ENCODE measurements at places on chromosomes 3 and 15.

- DNase-seq: no peak
Measured at GRCh38 chr3:93843981-93844380, 129.7 kb downstream of the PROS1 start.

- DNase-seq: no peak
Measured at GRCh38 chr15:66849746-66850077, 147.7 kb downstream of the SMAD6 start.

- DNase-seq: no peak
Measured at GRCh38 chr3:194003114-194004057, 132.6 kb upstream of the HES1 start.

DNA sequence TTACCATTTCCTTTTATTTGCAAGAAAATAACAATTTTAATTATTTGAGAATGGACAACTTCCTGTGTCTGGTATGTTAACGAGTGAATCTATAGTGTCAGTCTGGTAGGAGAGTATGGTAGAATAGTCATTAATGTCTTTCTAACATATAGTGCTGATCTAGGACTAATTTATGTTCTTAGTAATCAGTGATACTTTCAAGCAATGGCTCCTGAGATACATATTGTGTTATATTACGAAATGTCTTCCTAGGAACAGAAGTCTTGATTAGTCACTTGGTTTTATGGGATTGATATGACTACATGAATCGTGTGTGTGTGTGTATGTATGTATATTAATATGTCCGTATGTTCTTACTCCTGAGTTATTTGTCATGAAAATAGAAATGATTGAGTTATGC, 66.6 kb upstream of the PAQR5 start:
- no peak for DNase-seq

DNA sequence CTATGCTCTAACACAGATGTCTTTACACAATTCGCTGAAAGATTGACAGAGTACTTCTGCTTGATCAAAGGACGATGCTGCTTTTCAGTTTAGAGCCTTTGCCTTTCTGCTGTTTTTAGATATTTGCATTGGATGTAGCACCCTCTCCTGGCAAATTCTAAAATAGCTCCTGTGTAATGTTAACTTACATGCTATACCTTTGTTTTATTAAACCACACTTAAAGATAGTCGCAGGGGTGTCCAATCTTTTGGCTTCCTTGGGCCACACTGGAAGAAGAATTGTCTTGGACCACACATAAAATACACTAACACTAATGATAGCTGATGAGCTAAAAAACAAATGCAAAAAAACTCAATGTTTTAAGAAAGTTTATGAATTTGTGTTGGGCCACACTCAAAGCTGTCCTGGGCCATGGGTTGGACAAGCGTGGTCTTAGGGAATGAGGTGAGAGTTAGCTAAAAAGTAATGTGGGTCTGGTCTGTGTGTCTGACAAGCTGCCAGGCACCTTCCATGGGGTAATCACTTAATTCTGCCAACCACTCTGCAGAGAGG, 62.9 kb downstream of the ATG7 start:
- DNase-seq: peak; percentile 76

GRCh38 chr3:155130001-155130400, 49.9 kb downstream of the MME start:
- no peak for DNase-seq

GRCh38 chr15:60751985-60752952, 273.3 kb upstream of the ICE2 start:
- no peak for DNase-seq

DNA sequence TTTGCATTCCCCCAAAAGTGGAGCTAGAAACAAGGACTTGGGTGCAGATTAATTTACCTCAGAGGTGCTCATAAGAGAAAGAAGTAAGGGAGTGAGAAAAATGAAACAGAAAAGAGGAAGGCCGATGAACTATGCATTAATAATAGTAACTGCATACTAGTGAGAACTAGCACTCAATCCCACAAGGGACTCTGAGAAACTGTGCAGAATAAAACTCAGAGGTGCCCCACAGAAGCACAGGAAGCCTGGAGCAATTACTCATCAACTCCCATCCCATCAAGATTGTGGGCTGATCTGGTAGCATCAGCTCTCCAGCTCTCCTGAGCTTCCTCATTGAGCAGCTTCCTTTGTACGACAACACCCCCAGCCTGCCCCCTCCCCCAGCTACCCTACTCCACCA, 50.8 kb downstream of the CLDN18 start:
- peak; percentile 18 for DNase-seq

- DNase-seq: no peak
Measured at GRCh38 chr3:135645541-135645940, 320.0 kb upstream of the PPP2R3A start.

- peak; percentile 71 for DNase-seq
Measured at GRCh38 chr15:48861813-48862431, 16.0 kb upstream of the EID1 start.

DNA sequence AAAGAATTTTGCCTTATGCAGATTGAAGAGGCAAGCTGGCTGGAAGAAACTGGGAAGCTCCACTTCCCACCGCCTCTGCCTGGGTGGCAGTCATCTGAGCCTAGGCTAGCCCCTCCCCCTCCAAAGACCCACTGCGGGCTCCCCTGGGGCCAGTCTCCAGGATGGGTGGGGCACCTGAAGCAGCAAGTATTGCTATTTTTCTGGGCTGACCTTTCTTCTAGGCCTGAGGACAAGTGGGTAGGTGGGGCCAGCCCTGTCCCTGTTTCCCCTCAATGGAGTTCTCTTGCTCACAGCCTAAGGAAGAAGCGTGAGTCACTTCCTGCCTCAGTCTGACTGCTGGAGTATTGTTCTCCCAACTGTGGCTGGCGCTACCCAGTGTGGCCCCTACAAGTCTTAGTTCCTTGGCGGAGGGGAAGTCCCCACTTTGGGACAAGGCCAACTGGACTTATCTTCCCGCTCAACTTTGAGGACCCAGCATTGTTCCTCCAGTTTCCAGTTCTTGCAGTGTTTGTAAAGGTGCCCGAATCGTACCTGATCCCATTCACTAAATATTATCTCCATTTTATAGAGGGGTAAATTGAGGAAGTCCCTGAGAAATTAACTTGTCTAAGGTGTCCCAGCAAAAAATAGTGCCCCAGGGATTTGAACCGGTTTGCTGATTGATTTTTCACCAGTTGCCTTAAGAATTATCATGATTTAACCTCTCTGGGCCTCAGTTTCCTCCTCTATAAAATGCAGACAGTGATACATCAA, 1.4 kb downstream of the FURIN start:
- DNase-seq: no peak

- no peak for DNase-seq
Measured at GRCh38 chr3:185342459-185343174, 20.3 kb upstream of the MAP3K13 start.

GRCh38 chr3:84963137-84963536, 4.3 kb downstream of the CADM2 start:
- DNase-seq: no peak

DNA sequence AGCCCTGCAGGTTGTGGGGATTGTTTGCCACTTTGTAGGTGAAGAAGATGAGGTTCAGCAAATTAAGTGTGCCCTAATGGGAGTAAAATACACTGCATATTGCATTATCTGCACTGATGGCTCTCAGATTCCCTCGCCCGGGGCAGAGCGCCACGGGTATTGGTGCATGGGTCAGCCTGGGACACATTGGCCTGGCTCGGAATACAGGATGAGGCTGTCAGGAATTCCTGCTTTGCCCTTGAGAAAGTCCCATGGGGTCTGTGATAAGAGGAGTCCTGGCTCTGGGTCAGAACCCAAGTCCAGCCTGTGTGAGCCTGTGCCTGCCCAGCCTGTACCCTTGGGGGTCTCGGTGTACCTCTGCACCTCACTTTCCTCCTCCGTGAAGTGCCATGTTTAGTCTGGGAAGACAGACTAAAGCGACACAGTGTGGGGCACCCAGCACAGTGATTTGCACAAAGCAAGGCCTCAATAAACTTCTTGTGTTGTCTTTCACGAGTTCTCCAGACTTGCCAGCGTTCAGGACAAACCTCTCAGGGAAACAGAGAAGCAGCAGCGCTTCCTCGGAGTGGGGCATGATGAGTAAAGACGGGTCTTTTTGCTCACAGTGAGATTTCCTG, 107.6 kb downstream of the LRRK1 start:
- DNase-seq: no peak

DNA sequence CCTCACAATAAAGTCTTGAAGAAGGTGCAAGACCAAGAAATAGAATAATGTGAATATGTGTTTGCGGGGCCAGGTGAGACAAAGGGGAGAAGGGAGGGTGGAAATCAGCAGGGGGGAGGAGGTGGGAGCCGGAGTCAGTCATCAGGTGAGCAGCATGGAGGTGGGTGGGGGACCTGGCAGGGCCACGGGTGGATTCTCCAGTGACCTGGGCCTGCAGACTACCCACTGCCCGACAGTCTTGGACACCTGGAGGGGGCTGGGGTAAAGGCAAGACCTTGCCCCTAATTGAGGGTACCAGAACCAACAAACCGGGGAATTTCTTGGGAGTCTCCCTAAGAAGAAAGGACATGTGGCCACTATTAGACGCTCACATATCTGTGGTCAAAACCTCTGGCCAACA, 95.8 kb downstream of the CHSY1 start:
- no peak for DNase-seq

DNA sequence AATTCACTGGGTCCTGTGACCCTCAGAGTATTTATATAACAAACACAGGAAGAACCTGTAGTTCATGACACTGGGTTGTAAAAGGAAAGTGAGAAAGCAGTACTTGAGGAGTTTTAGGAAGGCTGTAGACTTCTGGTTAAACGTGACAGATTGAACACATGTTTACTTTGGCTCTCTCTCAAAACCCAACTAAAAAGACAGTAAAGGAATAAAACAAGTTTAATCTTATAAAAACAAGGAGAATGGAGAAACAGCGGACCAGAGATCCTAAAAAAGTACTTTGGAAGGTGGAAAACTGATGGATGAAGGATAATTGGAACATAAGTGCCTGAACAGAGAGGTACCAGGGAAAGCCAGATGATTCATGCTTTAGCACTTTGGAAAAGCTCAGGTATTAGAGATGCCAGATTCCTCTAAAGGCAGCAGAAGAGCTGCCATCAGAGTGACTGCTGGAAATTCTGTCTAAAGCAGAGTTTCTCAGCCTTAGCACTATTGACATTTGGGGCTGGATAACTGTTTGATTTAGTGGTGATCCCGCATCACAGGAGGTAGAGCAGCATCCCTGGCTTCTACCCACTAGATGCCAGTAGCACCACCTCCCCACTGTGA, 182.9 kb upstream of the RORA start:
- DNase-seq: no peak

DNA sequence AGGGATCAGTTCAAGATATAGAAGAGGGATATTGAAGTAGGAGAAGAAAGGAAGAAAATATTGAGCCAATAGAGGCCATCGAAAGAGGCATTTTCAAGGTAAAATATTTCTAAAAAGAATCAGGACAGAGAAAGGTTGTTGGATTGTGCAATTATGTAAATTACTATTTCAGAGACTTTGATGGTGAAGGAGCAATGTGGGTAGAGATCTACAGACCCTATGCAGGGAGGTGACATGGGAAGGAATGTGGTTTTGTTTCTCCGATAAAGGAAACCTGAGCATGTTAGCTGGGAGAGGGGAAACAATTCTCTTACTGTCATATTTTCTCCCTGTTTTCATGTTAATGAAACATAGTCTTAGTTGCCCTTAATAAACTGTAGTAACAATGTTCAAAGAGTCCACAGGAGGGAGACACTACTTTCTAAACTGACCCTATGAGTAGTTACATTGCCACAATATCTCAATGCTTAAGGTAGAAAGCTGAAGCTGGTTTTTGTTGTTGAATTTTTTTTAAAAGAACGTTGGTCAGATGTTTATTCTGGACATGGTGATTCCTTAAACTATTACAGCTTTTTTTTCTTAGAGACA, 133.3 kb downstream of the GRM7 start:
- DNase-seq: peak; percentile 32

DNA sequence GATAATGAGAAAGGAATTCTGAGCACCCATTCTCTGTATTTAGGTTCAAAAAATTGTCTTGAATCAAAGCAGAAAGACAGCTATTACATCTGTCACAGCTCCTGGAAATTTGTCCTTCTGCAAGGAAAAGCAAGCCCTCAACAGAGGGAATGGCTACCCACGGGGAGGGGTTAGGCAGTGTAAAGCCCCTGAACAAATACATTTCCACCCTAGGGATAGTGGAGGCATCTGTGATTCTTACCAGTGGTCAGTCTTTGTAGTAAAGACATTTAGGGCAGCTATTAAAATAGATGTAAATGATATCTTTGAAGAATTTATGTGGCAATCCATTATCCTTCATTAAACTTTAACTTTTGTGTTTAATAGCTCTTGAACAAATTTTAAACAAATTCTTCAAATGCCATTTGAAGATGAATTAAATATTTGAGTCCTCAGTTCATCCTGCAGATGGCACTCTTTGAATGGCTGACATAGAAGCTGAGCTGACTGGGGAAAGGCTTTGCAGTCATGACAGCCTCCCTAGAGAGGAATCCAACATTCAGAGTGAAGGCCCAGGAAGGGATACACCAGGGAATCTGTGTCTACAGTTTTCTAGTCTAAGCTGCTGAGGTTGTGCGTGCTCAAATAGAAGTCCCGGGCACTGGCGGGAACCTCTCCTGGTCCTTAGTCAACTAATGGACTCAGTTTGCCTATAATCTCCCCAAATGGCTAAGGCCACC, 359.7 kb upstream of the ROPN1 start:
- peak; percentile 39 for DNase-seq

DNA sequence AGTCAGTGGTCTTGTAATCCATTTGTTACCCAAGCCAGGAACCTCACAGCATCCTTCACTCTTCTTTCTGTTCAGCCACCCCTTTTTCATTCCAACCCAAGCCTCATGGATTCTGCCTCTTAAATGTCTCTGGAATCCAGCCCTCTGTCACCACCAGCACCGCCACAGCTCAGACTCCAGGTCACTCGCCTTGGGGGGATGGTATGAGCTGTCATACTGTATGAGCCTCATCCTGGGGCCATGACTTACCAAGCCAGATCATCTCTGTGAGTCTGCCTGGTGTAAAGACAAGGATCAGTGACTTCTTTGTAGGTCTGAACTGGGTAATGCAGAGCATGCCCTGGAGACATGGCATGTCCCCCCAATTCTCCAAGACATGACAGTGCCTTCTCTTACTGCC, 79.6 kb downstream of the PGPEP1L start:
- no peak for DNase-seq

DNA sequence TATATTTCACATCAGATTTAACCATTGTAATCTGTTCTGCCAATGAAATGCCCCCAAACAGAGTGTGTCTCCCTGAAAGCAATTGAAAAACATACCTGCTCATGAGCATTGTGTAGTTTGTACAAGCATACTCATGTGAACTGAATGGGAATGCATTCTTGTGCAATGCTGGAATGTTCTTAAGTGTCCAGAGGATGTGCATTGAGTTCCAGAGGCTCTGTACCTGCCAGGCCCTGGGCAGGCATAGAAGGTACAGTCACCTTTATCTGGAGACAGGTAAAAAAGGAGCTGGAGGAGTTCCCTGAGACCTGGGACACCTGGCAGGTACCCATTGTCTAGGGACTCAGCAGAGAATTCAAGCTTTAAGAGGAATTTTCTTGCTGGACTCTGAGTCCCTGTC, 2.8 kb downstream of the MRAS start:
- no peak for DNase-seq

All from NAMALWA (cell line).